CD4-positive, alpha-beta T cell treated with Interleukin-1 beta for 1 hour (primary cell): ENCODE measurements at places on chromosomes 5 and 9.

GRCh38 chr9:80883826-80884579 is 805.3 kb downstream of the TLE1 start:
- no peak for DNase-seq

DNA sequence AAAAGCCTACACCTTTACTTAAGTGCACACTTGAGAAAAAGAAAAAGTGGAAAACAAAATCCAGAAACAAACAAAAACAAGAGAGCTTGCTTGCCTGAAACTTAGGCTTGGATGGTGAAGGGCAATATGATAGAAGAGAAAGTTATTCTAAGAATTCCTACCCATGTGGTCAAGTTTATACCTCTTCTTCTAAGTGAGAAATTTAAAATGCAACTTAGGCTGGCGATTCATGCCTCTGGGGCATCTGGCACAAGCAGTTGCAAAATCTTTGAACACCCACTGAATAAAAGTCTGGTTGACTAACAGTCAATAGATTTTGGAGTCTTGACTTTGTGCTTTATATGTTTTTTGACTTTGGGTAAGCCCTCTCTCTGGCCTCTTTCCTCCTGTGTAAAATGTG is 239.6 kb downstream of the KDM4C start:
- no peak for DNase-seq

DNA sequence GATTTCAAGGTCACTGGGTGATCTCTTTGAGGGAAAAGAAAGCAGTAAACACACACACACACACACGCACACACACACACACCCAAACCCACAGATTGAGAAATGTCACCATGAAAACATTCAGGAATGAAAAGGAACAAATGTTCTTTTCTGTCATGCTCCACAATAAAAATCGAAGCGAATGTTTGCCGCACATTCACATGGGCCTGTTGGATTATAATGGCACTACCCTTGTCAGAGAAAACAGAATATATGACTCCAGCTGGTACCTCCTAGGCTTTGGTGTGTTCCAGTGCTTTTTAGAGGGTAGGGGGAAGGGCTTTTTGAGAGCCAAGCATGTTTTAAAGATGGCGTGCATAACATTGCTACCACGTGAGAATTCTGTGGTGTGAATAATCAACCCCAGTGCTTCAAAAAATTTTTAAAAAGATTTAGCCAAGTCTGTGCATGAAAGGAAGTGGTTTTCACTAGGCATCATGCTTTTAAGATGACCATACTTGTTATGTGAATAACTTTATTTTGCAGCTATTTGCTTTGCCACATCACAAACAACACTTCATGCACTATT is 120.8 kb upstream of the ZNF608 start:
- DNase-seq: no peak

DNA sequence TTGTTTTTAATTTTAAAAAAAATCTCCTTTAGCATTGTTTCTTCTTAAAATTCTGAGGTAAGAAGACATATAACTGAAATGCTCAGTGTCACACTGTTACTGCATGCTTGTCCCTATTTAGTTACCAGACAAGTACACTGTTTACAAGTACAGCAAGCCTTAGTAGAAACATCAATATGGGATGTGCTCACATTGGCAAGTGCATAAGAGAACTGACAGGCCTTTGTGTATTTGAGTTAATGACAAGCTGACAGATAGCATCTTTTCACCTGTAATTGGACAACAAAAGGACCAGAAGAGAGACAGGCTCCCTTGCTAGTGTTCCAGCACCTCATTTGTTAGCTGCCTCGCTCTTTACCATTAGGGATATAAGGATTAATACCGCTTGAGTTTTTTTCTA is 63.6 kb downstream of the PDE4D start:
- no peak for DNase-seq

- no peak for DNase-seq
These were observed 116.9 kb upstream of the S1PR3 start for GRCh38 chr9:88874391-88874790.

DNA sequence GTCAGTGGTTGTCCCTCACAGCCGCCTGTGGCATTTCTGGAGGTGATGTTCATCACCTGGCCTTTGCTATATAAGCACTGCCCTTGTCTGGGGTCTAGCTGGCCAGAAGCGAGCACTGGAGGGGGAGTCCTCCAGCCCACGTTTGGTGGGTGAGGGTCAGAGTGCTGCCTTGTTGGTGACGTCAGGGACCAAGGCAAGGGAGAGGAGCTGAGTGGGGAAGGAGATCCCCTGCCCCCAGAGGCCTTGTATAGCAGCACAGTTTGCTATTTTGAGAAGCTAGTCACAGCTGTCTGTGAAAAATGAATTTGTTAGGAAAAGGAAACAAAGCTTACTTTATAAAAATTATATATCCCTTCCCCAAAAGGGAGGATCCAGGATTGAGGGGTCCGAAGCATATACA is 49.8 kb downstream of the SYK start:
- DNase-seq: no peak

GRCh38 chr9:6049798-6050197 is 34.4 kb upstream of the RANBP6 start:
- no peak for DNase-seq

DNA sequence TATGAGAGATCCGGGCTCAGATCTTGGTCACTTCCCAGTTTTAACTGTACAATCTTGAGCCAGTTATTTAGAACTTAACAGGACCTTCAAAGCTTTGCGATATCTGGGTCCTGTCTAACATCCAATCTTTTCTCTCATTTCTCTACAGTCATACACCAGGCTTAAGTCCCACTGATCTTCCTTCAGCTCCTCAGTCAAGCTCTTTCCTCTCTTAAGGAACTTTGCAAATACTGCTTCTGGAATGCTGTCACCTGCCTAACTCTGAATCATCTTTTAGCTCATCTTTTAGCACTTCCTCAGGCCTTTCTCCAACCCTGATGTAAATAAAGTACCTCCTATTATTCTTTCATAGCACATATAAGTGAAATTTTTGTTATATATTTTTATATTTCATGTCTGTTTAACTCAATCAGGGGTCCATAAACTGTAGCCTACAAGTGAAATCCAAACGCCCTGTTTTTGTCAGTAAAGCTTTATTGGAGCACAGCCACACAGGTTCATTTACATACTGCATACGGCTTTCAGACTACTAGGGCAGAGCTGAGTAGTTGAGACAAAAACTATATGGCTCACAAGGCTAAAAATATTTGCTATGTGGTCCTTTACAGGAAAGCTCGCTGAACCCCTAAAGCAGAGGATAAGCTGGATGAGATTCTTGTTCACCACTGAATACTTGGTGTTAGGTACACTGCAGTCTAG is 63.5 kb downstream of the MEF2C start:
- DNase-seq: no peak
